ENCODE measurements at places on chromosomes 3 and 15.

- no peak for DNase-seq
Measured at GRCh38 chr3:106589311-106589942, 720.6 kb upstream of the CBLB start.

DNA sequence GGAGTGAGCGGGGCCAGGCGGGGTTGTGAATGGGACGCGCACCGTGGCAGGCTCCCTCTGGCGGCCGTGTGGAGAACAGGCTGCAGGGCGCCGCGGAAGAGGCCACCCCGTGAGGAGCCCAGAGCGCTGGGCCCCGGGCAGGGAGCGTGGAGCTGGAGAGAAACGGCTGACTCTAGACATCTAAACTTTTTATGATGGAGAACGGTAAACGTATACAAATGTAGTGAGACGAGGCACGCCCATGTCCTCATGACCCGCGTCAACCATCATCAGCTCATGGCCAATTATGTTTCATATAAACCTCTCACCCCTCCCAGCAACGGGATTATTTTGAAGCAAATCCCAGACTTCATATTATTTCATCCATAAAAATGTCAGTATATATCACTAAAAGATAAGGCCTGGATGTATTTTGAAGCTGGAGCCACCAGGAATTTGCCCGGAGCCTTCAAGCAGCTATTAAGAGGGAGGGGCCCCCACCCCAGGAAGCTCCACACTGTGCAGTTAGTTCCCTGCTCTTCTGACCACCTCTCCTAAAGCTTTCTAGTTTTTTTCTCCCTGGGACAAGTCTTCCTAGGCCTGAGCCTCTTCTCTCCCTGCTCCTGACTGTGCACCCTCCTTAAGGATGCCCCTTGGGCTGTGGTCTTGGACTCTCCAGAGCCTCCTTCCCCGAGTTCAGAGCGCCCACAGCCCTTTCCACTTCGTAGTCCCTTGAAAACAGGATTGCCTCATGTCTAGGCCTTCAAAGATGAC, 149.5 kb downstream of the SMAD6 start:
- peak; percentile 78 for DNase-seq

DNA sequence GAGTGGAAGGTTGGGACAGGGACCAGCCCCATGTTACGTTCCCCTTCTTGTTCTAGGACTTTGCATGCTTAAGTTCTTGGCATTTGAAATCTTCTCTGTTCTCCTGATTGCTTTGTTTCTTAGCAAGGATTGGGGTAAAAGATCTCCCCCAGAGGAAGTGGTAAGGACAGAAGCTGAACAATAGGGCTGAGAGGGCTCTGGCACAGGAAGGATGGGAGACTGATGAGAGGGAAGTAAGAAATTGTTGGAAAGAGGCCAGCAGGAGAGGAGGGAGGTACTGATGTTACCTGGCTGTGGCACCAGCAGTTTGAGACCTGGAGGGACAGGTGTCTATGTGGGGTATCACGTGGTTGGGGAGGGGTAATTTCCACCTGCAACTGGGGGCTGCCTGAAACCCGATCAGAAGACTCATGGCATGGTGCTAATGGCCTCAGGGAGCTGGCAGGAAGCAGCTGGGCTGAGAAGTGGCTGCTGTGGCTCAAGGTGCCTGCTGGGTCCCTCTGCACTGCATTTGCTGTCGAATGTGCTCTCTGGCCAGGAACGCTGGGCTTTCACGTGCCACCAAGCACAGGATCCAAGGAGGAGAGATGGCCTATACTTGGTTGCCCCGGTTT, 108.4 kb downstream of the LSM3 start:
- no peak for DNase-seq

GRCh38 chr15:23881291-23881690, 194.2 kb upstream of the NDN start:
- DNase-seq: no peak

GRCh38 chr3:182050932-182051331, 339.2 kb downstream of the SOX2 start:
- DNase-seq: no peak

DNA sequence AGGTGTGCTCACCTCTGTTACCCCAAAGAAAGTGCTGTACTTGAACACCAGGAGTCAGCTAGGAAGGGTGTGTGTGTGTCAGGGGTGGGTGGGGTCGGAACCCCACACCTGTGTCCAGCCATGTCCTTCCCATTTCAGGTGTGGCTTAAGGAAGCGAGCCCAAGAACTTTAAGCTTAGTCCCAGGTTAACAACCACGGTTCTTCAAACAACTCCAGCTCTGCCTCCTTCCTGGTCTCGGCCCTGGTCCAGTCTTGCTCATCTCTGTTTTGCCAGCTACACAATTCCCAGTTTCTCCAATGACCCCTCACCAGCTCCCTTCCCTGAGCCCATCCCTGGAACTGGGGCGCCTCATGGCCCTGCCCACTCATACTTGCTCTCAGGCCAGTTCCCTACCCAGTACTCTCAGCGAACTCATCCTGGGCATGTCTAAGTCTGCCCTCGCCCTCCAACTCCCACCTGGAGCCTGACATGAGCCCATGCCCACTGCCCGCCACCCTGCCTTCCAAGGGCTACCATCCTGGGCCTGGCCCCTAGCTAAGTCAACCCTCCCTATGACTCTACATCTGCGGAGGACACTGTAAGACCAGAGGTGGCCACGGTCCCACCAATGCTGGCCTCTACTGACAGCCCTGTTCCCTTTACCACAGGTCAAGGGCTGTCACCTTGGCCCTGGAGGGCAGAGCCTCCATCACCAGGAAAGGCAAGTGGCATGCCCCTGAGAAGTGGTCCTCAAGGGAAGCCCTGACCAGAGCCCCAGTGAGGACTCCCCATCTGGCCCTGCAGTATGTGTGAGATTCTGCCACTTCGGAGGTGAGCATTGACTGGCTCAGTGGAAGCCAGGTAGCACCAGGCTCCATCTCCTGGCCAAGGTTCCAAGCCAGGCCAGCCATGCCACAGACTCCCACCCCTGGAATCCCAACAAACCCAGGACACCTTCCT, 9.2 kb downstream of the POC1A start:
- no peak for DNase-seq

GRCh38 chr15:56683908-56684307, 49.4 kb downstream of the ZNF280D start:
- no peak for DNase-seq

- no peak for DNase-seq
Measured at GRCh38 chr3:77562089-77562488, 522.2 kb downstream of the ROBO2 start.

DNA sequence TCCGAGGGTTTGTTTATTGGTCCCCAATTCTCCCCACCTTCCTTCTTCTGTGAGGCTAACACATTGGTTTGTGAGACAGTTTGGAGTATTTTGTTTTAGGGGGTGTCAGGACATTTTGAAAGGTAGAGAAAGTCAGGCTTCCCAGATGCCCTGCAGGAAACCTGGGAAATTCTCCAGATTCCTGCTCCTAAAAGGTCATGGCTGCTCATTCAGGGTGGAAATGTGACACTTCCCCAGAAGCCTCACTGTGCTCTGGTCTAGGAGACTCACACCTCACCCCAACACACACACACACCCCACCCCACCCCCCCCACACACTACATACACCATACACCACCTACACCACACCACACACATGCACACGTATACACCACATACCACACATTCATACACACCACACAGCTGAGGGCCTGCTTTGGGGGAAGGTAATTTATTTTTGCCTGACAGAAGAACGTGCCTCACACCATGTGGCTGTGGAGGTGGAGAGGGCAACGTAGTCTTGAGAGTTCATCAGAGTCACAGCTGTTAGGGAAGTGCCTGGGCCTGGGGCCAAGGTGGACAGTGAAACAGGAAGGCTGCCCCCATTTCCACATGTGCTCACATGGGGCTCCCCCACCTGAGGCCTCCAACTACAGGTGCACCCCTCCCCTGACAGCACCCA, 40.4 kb upstream of the LIMD1 start:
- no peak for DNase-seq

DNA sequence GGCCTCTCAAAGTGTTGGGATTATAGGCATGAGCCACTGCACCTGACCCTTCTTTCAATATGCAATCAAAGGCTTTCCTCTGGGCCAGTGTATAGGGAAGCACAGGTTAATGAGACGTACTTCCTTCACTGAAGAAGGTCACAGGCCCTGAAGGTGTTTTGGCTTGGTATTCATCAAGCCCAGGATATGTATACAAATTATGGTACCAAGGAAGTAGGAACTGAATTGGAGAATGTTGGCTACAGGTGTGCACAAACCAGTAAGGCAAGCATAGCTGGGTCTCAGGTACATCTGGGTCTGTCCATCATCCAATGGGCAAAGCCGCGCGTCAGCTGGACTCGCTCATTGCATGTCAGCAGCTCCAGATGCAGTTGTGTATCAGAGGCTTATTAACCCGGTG, 237.9 kb downstream of the ADAMTS17 start:
- no peak for DNase-seq

DNA sequence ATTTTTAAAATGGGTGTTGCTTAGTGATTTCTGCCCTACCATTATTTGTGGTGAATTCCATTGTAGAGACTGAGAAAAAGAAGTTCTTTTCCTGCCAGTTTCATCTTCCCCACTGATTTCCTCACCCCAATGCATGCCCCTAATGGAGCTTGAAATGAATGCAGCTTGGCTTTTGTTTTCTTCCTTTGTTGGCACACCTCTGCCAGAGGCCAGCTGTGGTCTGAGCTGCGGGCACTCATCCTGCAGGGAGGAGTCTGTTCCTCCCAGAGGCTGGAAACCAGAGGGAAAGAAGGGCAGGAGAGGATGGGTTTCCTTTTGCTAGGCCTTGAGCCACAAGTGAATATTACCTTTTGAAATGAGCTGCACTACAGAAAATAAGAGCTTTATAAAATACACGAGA, 9.3 kb upstream of the ST8SIA2 start:
- DNase-seq: no peak

GRCh38 chr3:176807938-176808337, 389.3 kb downstream of the TBL1XR1 start:
- DNase-seq: no peak

DNA sequence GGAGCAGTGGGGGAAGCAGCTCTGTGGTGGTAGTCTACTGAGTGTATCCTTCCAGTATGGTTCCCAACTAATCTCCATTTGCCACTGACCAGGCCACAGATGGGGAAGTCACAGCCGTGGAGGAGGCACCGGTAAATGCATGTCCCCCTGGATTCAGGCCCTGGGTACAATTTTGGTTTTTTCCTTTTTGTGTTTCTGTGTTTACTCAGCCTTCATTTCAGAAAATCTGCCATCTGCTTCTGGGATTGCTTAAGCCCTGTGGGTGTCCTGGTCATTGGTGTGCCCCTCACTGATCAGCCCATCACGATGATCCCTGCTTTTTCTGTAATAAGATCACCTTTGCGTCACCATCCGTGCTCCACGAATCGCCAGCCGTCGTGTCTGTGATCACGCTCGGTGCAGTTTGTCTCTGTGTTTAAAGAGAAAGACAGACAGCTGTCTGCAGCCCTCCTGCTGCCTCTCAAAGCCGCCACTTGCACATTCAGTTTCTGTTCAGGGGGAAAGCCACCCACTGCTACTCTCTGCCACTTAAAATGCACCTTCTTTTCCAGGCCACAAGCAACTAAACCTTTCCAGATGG, 68.9 kb downstream of the DNASE1L3 start:
- DNase-seq: no peak

- DNase-seq: no peak
Measured at GRCh38 chr3:13301286-13301987, 118.7 kb downstream of the NUP210 start.

DNA sequence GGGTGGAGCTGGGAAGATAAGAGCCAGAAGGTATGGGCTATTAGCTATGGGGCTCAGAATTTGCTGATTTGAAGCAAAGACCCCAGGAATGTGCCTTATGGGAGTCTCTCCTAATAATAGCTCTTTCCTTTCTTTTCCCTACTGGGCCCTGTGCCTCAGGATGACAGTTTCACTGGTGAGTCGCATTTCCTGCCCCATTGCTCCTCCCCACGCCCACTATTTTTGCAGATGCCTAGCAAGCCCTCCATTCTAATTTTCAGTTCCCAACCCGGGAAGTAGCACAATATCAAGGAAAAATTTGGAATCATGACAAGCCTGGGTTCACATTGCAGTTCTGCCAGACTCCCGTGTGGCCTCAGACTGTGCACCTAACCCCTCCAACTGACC, 583 bp downstream of the IL17RE start:
- DNase-seq: no peak

- no peak for DNase-seq
Measured at GRCh38 chr15:65553691-65554090, 23.4 kb downstream of the HACD3 start.

GRCh38 chr3:42960282-42960681, 18.8 kb upstream of the GASK1A start:
- DNase-seq: no peak

DNA sequence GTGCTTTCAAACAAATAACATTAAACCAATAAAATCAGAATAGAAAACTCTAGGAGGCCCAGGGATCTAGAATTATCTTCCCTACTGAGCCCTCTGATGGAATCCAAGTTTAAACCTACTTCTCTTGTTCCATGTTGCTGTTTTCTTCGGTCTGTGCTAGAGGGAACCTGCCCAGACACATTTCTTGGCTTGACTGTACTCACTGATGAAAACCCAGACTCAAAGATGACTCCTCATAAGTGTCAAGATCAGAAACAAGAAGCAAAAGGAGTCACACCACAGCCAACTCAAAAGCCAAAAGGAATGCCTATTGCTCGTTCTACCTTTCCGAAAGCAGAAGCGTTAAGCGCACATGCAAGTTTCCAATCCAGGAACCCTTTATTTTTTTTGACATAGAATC, 31.6 kb downstream of the SCAP start:
- DNase-seq: no peak

Data from progenitor cell of endocrine pancreas (in vitro differentiated cells).